ENCODE measurements at places on chromosomes 6 and 20. TPM values are rescaled to one million over a fixed set of nuclear protein-coding genes. Genes with fewer than 3 reads are reported as not detected.
A peak's percentile ranks its signal among the peaks of the same experiment; 100 is the strongest.

SCRT2 gene
- 0.17 TPM for total RNA-seq

EIF6 gene
- 78.2 TPM for total RNA-seq

DACT2 gene
- total RNA-seq: 22.1 TPM

TBX18 gene
- 3.4 TPM for total RNA-seq

PPP1R11 gene
- total RNA-seq: 59.3 TPM

CRNKL1 gene
- total RNA-seq: 22.0 TPM

BMP5 gene
- total RNA-seq: 0.80 TPM

- H3K4me1 ChIP-seq: peaks cover 2% of the 10 kb centered on the region
- H3K27me3 ChIP-seq: no peaks in the 10 kb centered on the region
- DNase-seq: no peak
- no peak overlapping the region for H3K27ac ChIP-seq
- H3K36me3 ChIP-seq: no peaks in the 10 kb centered on the region
Observed at GRCh38 chr6:1796706-1797529, 187.2 kb downstream of the FOXC1 start.

GRCh38 chr20:8062756-8063155, 43.2 kb upstream of the TMX4 start:
- H3K36me3 ChIP-seq: no peaks in the 10 kb centered on the region
- no peaks in the 10 kb centered on the region for H3K27me3 ChIP-seq
- H3K4me1 ChIP-seq: no peaks in the 10 kb centered on the region
- no peak overlapping the region for H3K27ac ChIP-seq

DNA sequence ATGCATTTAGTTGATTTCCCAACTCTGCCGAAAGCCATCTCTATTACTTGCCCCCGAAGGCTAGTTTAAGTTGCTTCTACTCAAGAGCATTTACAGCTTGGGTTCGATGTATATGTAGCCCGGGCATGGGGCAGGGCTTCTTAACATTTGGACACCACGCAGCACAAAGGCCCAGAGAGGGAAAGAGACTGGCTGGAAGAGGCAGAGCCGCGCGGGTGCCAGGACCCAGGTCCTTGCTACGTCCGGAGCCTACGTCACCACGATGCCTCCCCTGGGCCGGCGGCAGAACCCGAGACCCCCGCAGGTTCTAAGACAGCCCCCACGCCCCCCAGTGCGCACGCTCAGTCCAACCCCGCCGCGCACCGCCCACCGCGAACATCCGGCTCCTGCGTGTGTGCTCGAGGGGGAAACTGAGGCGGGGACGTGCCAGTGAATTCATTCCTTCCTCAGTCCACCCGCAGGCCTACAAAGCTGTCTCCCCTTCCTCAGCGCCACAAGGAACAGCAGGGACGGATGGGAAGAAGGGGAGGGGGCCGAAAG, 367 bp upstream of the PCIF1 start:
- no peaks in the 10 kb centered on the region for H3K27me3 ChIP-seq
- no peaks in the 10 kb centered on the region for H3K4me1 ChIP-seq
- peak overlapping the region; percentile 100 for H3K4me3 ChIP-seq
- H3K27ac ChIP-seq: peak overlapping the region; percentile 100
- peak; percentile 53 for DNase-seq

DNA sequence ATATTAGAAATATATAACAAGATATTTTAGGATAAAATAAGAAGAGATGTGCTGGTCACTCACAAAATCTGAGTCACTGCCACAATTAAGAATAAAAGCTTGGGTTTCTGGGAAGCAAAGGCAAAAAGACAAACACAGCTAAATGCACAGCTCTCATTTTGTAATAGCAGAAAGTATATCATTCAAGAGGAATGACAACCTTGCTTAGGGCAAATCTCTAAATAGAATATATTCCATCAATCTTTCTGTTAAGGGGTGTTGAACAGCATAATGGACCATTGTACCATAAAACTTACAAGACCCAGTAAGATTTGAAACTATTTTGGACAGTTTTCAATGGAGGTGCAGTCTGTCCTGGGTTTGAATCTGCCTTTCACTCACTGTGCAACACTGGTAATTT, 464.9 kb upstream of the SOX4 start:
- no peaks in the 10 kb centered on the region for H3K4me1 ChIP-seq
- H3K36me3 ChIP-seq: no peaks in the 10 kb centered on the region
- H3K4me3 ChIP-seq: no peak overlapping the region
- H3K27ac ChIP-seq: no peak overlapping the region
- no peaks in the 10 kb centered on the region for H3K27me3 ChIP-seq

GRCh38 chr20:46028772-46029371, at the start of gene SLC12A5:
TSS of gene SLC12A5 (plus strand) at chr20:46029215. CDS start at chr20:46029345, 130 bp downstream.
- no peak for DNase-seq
- no peak within 1 kb of the TSS for H3K27ac ChIP-seq
- no peaks in the 10 kb centered on the region for H3K4me1 ChIP-seq
- no peaks in the 10 kb centered on the region for H3K36me3 ChIP-seq

DNA sequence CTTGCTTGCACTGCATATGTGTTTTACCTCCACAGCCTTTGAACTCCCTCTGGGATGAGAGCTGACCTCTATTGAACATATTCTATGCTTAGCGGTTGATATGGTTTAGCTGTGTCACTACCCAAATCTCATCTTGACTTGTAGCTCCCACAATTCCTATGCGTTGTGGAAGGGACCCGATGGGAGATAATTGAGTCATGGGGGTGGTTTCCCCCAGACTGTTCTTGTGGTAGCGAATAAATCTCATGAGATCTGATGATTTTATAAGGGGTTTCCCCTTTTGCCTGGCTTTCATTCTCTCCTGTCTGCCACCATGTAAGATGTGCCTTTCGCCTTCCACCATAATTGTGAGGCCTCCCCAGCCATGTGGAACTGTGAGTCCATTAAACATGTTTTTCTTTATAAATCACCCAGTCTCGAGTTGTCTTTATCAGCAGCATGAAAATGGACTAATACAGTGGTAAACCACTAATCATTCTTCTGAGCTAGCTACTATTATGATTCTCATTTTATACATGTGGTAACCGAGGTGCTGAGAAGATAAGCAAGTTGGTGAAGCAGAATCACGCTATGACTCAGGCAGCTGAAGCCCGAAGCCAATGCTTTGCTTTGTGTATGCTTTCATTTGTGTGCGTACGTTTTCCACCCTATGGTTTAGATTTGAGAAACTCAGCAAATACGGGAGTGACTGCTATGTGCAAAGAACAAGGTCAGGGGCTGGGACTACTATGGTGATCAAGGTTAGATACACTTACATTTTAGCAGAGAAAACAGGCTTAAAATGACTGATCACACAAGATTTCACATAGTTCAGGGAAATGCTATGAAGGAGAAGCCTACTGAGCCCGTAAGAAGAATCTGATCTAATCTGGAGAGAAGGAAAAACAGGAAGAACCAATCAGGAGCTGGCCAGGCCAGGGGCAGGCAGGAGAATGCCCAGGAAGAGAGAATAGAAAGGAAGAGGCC, 363.5 kb downstream of the ESR1 start:
- H3K4me1 ChIP-seq: no peaks in the 10 kb centered on the region
- no peaks in the 10 kb centered on the region for H3K36me3 ChIP-seq
- no peak overlapping the region for H3K4me3 ChIP-seq
- H3K27ac ChIP-seq: no peak overlapping the region
- H3K27me3 ChIP-seq: no peaks in the 10 kb centered on the region
- DNase-seq: no peak

GRCh38 chr20:54168961-54169862, 4.6 kb downstream of the CYP24A1 start:
- DNase-seq: no peak
- H3K4me1 ChIP-seq: peaks cover 4% of the 10 kb centered on the region
- no peak overlapping the region for H3K4me3 ChIP-seq
- H3K27ac ChIP-seq: no peak overlapping the region

GRCh38 chr20:2699775-2700413, 7.3 kb downstream of the EBF4 start:
- H3K4me3 ChIP-seq: no peak overlapping the region
- no peaks in the 10 kb centered on the region for H3K36me3 ChIP-seq
- H3K4me1 ChIP-seq: no peaks in the 10 kb centered on the region
- no peak overlapping the region for H3K27ac ChIP-seq
- H3K27me3 ChIP-seq: no peaks in the 10 kb centered on the region

DNA sequence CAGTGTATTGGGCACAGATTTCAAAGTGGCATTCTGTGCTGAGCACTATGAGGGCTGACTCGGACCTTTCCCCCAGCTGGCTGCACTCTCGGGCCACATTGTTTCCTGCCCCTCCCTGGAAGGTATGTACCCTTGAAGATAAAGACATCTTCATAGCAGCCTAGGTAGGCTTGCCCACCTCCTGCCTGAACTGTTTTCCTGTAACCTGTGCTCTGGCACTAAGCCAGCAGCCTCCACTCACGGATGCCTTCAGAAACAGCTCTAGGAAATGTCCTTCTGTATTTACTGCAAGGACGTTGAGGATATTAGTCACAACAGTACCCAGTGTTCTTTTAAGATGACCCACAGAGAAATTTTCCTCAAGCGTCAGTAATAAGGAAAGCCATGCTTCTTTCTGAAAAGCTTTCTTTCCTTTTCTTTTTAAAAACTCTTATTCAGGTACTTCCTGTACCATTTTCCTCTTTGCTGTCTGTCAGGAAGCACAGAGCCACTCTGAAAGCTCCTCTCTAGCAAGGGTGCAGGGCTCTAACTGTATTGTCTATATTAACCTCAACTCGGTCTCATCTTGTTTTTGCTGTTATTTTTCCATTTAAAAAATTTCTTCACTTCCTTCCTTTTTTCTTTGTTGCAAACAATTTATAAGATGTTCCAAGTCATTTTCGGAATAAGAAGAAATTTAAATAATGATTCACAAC, 43.5 kb downstream of the TTI1 start:
- H3K27me3 ChIP-seq: no peaks in the 10 kb centered on the region
- peak overlapping the region; percentile 67 for H3K27ac ChIP-seq
- H3K4me1 ChIP-seq: peaks cover 37% of the 10 kb centered on the region
- H3K36me3 ChIP-seq: no peaks in the 10 kb centered on the region

- no peaks in the 10 kb centered on the region for H3K36me3 ChIP-seq
- no peaks in the 10 kb centered on the region for H3K27me3 ChIP-seq
- H3K4me3 ChIP-seq: no peak overlapping the region
- H3K27ac ChIP-seq: no peak overlapping the region
Observed at GRCh38 chr6:128025478-128025877, 124.6 kb upstream of the THEMIS start.

- H3K27ac ChIP-seq: no peak overlapping the region
- H3K27me3 ChIP-seq: no peaks in the 10 kb centered on the region
- no peak for DNase-seq
- no peaks in the 10 kb centered on the region for H3K4me1 ChIP-seq
- no peak overlapping the region for H3K4me3 ChIP-seq
- no peaks in the 10 kb centered on the region for H3K36me3 ChIP-seq
Observed at GRCh38 chr6:89985751-89986493, 91.7 kb downstream of the GJA10 start.
